ENCODE measurements at places on chromosomes 6 and 20.

DNA sequence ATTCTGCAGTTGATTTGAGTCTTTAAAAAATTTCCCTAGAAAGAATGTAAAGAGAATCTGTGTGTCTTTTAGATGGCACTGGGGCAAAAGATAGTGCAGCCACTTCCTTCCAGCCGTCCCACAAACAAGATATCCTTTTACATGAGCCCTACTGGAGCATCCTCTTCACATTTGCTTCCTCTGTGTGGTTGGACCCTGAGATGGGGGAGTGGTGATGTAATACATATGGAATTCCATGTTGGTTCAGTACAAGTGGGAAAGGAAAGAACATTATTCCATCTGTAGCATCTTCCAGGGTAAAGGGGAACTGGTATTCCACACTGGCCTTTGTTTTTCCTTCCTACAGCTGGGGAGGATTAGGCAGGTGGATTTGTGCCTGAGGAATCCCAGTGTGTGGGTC, 78.9 kb upstream of the ISM1 start:
- DNase-seq = no peak

GRCh38 chr20:44552050-44552449, 30.2 kb upstream of the SERINC3 start:
- DNase-seq = no peak

DNA sequence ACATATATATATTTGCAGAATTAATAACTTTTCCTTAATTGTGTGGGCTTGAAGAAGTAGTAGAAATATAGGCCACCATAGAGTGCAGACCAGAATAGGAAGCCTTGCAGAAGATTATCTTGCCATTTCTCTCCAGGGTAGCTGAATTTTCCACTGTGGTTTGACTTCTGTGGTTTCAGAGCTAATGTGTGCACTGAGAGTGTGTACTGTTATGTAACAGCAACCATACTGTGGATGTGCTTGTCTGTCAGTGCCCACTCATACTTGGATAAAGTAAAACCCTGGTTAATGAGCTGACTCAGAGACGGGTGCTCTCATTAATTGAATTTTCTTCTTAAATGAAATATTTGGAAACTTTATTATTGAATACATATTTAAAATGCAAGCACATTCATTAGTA, 57.2 kb downstream of the CEP43 start:
- DNase-seq = no peak

- no peak for DNase-seq
These were observed 11.6 kb upstream of the TFAP2B start for GRCh38 chr6:50807035-50807434.

DNA sequence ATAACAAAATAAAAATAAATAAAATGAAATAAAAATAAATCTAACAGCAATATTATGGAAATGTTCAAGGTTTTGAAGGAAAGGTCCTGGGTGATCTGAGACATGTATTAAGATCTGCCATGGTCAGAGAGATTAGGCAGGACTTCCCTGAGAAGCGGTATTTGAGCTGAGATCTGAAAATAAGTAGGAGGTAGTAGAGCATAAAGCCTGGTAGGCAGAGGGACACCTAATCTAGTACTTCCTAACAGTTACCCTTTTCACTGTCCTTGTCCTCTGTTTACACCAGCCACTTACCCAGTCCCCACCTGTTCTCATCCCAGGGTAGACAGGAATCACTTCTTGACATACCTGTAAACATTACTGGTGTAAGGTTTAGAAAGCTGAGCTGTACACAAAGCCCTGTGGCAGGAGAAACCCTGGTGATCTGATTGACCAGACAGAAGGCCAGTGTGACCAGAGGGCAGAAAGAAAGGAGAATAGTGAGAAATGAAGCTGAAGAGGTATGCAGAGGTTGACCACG, 8.3 kb upstream of the ZNF318 start:
- no peak for DNase-seq

DNA sequence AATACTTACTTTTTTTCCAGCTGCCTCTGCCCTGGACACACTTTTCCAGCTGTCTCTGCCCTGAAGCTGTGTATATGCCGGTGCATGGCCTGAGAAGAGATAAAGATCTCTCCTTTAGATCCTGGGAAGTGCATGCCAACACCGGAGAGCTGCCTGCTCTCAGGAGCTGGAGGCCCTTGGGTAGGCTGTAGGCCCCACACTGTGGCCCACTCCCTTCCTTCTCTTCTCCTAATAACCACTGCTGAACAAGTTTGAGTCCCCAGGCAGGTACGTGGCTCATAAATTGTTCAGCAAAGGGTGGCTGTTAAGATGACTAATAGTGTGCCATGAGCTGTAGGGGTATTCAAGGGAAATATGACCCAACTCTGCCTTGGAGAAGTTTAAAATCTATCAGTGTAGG, 102.5 kb downstream of the CD24 start:
- peak; percentile 18 for DNase-seq

GRCh38 chr6:56752009-56752408, 109.3 kb upstream of the DST start:
- no peak for DNase-seq

- peak; percentile 49 for DNase-seq
These were observed 82.3 kb upstream of the RIPOR2 start for GRCh38 chr6:25017932-25018567.

GRCh38 chr6:112310439-112311125, 36.5 kb upstream of the RFPL4B start:
- DNase-seq = no peak

- no peak for DNase-seq
These were observed 66.2 kb upstream of the CD83 start for GRCh38 chr6:14051355-14051754.

DNA sequence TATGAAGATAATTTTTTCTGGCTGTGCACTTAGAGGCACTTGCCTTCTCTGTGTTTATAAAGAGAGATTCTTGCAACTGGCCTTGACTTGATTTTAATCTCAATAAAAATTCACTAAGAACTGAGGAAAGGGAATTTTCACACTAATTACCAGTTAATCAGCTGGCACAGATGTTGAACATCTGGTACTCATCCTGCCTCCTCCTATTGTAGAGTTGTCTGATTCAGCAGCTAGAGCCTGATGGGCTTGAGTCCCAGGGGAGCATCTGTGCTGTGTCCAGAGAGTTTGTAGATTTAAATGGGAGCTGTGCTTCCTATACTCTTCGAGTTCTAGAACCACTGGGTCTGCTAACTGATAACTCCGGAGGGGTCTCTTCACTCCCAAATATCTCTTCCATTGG, 284.4 kb upstream of the RNF24 start:
- no peak for DNase-seq

GRCh38 chr6:15947923-15948322, 181.0 kb upstream of the MYLIP start:
- DNase-seq = no peak

DNA sequence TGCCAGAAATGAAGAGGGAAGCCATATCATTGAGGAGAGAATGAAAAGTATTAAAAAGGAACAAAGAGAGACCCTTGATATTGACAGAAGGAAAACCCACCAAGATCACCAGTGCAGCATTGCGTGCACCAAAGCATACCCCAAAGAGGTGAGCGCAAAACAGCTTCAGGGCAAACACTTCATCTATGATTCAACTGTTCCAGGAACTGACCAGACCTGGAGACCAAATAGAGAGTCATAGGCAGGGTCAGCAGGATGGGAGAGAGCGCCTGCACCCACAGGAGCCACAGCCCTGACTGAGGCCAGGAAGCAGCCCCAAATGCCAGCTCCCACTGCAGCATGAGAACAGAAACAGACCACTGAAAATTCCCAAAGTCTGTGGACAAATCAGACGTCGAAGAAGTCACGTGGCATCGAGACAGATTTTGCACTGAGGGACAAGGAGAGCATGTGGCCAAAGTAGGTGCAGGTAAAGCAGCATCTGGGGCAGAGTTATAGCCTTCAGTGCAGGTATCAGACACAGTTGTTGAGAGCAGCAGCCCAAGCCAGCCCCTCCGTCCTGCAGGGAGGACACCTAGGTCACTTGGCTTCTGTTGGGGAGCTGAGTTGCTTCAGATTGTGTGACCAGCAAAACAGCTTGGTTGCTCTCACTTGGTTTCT, 29.3 kb downstream of the CHRNA4 start:
- DNase-seq = no peak

GRCh38 chr6:132115714-132116366, 164.7 kb upstream of the CCN2 start:
- no peak for DNase-seq

DNA sequence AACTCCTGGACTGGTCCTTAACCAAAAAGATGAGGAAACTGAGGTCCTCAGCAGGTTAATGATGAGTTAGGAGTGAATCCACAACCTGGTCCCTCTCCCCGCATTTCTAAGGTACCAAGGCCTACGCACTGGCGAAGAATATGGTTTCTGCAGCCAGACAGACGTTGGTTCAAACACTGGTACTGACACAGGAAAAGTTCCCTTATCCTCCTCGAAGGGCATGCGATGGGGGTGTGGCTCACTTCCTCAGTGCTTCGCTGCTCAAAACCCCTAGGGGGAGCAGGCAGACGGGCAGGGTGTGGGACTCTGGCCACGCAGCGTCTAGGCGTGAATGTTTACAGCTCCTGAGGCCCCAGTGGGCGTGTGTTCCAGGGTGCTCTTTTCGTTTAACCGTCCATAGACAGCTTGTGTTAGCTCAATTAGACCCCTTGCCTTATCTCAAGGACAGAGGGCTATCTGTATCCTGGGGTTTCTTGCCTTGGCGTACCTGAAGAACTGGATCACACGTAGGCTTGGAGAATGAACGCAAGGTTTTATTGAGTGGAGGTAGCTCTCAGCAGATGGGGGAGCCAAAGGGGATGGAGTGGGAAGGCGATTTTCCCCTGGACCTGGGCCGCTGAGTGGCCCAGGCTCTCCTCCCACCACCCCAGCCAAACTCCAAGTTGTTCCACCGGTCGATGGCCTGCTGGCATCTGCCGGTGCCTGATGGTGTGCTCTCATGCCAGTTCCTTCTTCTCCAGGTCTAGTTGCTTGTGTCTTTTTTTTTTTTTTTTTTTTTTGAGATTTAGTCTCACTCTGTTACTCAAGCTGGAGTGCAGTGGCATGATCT, 31.8 kb upstream of the PTPN1 start:
- peak; percentile 81 for DNase-seq

DNA sequence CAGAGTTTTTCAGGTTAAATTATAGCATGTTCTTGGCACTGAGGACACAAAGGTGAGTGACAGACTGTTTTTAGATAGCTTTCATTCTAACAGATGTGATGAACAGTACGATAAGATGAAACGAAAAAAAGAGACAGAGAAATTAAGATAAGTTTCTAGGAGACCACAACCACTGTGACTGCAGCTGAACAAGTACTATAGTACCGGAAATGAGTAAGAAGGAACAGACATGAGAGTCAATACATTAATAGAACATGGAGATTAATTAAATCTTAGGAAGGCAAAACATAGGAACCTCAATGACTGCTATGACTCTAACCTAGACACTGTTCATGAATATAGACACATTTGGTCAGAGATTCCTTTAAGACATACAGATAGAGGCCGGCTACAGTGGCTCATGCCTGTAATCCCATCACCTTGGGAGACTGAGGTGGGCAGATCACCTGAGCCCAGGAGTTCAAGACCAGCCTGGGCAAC, 40.2 kb downstream of the HBS1L start:
- no peak for DNase-seq

DNA sequence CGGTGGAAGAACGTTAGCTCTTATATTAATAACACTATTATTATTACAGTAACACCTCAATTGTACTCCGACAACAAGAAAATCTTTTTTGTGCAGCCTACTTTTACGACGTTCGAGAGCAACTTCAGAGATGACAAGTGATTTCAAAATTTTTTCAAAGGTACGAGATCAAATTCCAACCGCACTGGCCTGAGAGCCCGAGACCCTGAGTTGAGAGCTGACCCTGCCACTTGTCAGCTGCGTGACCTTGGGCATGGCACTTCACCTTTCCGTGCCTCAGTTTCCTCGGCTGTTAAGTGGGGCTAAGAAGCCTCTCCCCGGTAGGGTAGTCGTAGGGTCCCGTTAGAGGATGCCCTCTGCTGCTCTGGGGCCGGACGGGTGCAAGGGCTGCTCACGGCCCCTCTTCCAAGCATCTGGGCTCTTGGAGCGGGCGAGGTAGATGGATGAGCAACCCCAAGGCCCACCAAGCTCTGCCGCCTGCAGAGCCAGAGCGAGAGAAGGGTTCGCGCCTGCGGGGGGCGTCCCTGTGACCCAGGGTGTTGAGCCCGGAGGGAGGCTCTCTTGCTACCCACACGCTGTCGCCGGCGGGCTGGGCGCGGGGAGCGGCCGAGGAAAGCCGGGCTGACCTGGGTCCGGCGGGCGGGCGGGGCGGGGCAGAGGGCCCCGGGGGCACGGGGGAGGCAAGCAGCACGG, 510 bp downstream of the NDRG3 start:
- peak; percentile 37 for DNase-seq

GRCh38 chr20:1887321-1887720, 7.9 kb upstream of the SIRPA start:
- DNase-seq = peak; percentile 26

GRCh38 chr6:105873799-105874198, 212.3 kb upstream of the PRDM1 start:
- DNase-seq = no peak

DNA sequence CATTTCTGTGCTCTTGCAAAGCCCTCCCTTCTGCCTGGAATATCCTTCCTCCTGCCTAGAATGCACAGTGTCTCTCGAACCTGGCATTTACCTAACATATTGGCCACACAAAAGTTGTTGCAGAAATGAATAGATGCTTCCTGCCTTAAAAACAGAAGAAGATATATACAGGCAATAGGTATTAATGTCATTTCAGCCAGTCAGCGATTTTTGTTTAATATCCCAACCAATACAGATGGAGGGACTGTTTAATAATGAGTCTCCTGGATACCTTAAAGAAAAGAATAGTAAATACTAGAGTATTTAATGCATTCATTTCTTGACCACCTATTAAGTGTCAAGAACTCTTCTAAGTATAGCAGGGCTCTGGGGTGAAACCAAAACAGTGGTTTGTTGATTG, 70.3 kb downstream of the MBOAT1 start:
- DNase-seq = no peak

GRCh38 chr6:107956586-107957307, 1.3 kb downstream of the SEC63 start:
- peak; percentile 35 for DNase-seq

DNA sequence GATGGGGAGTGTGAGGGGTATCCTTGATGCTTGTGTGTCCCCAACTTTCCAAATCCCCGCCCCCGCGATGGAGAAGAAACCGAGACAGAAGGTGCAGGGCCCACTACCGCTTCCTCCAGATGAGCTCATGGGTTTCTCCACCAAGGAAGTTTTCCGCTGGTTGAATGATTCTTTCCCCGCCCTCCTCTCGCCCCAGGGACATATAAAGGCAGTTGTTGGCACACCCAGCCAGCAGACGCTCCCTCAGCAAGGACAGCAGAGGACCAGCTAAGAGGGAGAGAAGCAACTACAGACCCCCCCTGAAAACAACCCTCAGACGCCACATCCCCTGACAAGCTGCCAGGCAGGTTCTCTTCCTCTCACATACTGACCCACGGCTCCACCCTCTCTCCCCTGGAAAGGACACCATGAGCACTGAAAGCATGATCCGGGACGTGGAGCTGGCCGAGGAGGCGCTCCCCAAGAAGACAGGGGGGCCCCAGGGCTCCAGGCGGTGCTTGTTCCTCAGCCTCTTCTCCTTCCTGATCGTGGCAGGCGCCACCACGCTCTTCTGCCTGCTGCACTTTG, at the start of gene TNF:
Gene TNF (plus strand): TSS at position 231 of the 567 bp plus-strand sequence. CDS start 177 bp downstream, at position 408.
- DNase-seq = peak; percentile 42

All from small intestine (tissue), 16 donors.